ENCODE measurements at places on chromosomes 2 and 18.

- DNase-seq: no peak
These were observed 154.2 kb upstream of the GATA6 start for GRCh38 chr18:22015156-22015555.

DNA sequence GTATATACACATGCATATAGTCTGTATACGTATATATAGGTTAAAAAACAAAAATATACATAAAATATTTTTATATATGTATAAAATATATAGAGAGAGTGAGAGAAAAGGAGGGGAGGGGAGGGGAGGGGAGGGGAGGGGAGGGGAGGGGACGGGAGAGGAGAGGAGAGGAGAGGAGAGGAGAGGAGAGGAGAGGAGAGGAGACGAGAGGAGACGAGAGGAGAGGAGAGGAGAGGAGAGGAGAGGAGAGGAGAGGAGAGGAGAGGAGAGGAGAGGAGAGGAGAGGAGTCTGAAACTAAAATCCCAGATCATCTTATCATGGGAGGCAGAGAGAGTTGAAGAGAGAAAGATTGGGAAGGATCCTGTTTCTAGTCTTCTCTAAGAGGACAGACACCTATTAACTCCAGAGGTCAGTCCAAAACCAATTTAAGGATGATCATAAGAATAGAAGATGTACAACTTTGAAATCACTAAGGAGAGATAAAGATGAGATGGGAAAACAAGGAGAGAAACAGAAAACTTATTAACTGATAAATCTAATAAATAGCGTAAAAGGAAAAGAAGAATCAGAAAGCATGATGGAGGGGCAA is 195.4 kb downstream of the SRBD1 start:
- DNase-seq: no peak

DNA sequence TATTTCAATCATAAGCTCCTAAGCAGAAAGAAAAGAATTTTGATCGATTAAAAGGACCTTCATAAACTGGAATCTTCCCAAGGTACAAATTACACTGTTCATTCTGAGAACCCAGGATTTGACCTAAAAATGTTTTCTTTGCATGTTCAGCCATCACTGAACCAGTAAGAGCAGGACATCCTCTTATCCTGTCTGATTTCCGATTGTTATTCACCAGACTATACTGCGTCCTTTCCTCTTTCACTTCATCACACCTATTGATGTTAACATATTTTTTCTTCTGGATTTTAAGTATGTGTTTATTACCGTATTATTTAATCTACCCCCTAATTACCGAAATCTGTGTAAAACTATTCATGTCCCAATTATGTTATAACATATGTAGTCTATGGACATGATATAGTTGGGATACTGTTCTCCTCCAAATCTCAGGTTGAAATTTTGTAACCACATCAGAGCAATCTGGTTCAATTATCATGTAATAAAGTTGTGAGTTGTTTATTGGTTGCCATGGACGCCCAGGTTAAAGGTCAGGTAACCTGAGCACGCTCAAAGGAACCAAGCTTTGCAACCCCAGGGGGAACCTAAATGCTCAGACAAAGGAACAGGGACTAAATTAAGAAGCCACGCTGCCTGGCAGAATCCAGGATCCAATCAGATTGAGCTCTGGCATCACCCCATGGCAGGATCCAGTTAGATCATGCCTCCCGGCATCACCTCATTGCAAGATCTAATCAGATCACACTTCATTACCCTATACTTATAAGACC is 11.6 kb upstream of the TBC1D8 start:
- no peak for DNase-seq

DNA sequence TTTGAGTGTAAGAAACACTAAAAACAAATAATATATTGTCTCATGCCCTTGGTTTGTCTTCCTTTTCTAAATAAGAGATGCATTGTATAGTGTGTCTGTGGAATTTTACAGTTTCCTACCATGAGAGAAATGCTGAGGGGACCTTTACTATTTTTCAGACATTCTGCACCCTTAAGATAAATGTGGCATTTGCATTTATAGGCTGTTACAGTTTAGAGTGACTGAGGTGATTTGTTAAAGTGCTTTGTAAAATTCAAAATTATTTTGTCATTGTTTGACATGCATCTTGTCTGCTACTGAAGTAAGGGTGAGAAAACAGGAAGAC is 78.9 kb upstream of the ZSWIM2 start:
- DNase-seq: no peak

DNA sequence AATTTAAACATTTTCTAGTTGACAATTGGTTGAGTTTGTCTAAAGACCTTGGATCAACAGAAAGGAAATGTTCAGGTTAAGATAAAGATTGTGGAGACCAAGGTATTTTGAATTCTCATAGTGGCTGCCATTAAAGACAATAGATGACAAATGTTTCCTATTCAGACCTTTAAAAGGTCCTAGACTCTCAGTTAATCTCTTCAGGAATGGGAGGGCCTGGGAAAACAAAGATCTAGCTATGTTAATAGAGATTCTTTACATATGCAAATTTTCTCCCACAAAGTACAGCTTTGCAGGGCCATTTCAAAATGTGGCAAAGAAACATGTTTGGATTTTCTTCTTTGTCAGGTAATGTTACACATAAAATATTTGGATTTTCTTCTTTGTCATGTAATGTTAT is 403.9 kb downstream of the SPAG16 start:
- no peak for DNase-seq

- DNase-seq: no peak
These were observed 258.4 kb downstream of the PLCL1 start for GRCh38 chr2:198062826-198063225.

GRCh38 chr2:141899740-141900139 is 231.1 kb downstream of the LRP1B start:
- no peak for DNase-seq

DNA sequence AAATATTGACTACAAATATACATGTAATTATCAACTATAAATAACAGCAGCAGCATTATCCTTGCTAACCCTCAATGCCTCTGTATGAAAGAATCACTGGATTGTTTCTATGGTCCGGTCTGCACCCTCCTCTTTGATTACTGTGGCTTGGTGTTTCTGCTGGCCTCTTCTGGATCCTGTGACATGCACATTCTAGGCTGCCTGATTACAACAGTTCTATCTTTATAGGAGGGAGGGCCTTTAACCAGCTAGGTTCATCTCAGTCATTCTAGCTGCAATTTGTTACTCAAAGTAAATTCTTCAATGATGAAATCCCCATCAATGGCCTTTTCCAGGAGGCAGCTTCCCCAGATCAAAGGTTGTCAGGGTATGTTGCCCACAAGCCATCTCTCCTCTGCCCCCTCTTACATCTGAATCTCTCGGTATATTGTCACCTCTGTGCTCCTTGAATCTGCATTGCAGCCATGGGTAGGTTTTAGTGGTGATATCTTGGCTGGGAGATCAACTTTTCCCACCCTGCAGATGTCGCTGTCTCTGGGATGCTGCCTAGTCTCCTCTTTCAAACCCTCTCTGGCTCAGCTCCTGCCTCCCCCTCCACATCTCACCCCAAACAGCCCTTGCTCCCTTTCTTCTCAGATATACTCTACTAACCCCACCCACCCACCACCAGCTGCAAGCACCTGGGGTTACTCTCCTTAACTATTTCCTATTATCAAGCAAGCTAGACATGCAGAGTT is 106.2 kb upstream of the BZW1 start:
- DNase-seq: no peak

- peak; percentile 84 for DNase-seq
These were observed 245.5 kb upstream of the KCNJ3 start for GRCh38 chr2:154452906-154453493.
